Dorsolateral prefrontal cortex (tissue), 122 donors: ENCODE measurements at places on chromosomes 4 and X.

- DNase-seq = no peak
These were observed 424.8 kb upstream of the MAD2L1 start for GRCh38 chr4:120491481-120491880.

- no peak for DNase-seq
These were observed 515.1 kb upstream of the ZFP42 start for GRCh38 chr4:187480146-187481145.

DNA sequence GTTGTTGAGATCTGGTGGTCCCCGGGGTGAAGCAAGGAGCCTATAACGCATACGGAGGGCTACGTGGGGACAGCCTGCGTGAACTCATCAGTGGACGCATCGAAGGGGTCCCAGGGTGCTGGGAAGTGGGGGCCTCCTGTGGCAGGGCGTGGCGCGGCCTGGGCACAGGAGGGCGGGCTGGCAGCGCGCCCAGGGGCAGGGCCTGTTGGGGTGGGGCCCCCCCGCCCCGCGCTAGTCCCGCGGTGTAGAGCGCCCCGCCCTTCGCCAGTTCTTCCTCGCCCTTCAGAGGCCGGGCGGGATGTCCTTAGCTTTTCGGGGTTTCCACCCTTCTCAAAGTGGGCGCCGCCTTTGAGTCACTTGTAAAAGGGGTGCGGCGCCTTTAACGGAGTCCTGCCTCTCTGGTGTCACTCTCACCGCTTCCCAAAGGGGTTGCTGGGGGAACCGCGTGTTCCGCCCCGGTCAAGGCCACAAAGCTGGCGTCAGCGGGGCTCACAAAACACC lies 632 bp downstream of the PLP2 start:
- DNase-seq = no peak

- DNase-seq = peak; percentile 53
These were observed 91.9 kb downstream of the TSPAN5 start for GRCh38 chr4:98566361-98567008.

DNA sequence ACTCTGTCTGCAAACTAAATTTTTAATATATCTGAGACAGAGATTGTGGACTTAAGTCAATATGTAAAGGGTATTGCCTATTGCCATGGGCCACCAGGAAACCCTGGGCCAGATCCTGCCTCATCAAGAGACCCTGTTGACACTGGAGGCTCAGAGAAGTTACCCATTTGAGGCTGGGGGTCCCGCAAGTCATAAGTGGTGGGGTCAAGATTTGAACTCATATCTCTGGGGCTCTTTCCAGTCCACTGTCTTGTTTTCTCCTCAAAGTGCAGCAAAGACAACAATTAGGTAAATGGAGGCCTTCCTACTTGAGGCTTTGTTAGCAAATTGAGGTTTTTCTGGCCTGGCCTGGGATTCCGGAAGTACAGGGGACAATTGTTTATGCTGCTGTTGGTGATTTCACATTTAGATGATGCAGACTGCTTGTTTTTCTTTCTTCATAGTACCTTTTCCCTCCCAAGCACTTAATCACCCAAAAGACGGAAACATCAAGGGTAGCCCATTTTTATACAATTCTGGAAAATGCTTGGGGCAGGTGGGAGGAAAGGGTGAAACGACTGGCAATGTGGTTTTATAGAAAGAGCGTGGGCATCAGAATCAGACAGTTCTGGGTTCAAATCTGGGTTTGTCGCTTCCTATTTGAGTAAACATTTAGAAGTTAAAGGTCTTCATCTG lies 160.0 kb downstream of the SMIM20 start:
- DNase-seq = no peak

- DNase-seq = peak; percentile 21
These were observed 24.2 kb upstream of the SORCS2 start for GRCh38 chr4:7168106-7168505.

- no peak for DNase-seq
These were observed 119.8 kb downstream of the DRD5 start for GRCh38 chr4:9901257-9901656.
